T-helper 2 cell (primary cell): ENCODE measurements at places on chromosomes 1 and 21.

DNA sequence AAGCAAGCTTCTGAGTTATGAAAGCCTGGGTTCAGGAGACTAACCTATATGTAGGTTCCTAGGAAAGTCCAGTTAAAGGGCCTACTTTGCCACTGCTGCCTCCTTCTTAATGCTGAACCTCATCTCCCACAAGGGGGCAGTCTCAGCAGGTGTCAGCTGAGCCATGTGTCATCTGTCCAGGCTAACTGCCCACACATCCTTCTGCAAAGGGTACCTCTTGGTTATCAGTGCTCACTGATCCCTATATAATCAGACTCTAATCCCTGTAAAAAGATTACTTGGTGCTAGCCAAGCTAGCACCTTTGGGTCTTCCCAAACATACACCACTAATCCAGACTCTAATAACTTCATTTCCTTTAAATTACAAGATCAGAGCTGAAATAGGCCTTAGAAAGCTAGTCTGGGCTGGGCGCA lies 9.0 kb downstream of the PRDX1 start:
- peak; percentile 29 for DNase-seq

DNA sequence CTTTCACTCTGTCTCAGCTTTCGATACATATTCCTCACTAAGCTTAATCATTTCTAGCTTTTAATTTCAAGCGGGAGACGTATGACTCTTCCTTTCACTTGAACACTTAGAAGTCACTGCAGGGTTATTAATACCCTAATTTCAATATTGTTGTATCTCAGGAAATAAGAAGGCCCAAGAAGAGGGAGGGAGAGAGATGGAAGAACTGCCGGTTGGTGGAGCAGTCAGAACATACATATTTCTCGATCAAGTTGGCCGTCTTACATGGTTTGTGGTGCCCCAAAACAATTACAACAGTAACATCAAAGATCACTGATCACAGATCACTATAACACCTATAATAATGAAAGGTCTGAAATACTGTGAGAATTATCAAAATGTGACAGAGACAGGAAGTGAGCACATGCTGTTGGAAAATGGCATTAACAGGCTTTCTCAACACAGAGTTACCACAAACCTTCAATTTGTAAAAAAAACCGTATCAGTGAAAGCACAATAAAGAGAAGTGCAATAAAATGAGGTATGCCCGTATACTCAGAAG lies 145.4 kb upstream of the HP1BP3 start:
- DNase-seq, result no peak

GRCh38 chr21:37454869-37455503 lies 88.4 kb downstream of the DYRK1A start:
- no peak for DNase-seq

DNA sequence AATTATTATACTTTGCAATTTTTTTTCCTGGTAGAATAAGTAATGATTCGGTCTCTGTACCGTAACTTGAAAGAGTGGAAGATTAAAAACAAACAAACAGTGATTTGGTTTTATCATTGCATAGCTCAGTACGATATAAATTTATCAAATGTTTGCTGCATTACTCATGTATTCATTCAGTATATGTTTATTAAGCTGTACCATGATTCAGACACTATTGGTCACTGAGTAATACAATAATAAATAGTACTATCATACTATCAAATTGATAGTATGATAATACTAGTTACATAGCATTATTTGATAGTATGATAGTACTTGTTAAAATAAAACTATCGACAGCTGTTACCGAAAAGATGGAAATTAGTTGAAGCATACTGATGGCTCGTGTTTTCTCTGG lies 12.1 kb downstream of the CENPF start:
- no peak for DNase-seq

DNA sequence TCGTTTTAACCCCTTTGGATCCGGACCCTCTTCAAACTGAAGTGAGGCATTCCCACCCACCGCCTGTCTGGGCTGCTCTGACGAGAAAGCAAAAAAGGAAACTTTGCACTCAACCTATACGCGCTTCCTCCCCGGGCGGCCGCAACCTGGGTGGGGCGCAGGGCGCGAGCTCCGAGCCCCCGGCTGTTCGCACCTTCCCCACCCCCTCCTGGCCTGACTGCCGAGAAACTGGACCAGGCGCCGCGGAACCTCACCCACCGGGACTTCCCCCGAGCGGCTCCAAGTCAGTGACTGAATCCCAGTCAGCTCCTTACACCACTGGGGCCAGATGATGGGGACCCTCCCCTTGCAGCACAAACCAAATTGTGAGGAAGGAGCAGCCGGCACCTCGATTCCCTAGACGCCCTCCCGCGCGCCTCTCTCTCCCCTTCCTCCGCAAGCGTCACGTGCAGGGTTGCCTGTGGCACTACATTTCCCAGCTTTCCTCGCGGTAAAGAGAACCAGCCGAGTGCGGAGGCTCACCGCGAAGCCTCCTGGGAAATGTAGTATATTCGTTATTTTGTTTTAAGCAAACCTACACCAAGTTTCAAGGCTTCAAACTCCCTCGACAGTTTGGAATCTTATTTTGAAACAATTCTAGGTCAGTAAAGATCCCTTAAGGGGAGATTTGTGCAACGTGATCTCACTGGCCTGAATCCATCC lies at the start of gene RAB29:
RAB29 (minus strand) TSS at position 468 of the 702 bp plus-strand sequence. CDS start 526 bp downstream, outside the sequence.
- DNase-seq, result peak; percentile 74

DNA sequence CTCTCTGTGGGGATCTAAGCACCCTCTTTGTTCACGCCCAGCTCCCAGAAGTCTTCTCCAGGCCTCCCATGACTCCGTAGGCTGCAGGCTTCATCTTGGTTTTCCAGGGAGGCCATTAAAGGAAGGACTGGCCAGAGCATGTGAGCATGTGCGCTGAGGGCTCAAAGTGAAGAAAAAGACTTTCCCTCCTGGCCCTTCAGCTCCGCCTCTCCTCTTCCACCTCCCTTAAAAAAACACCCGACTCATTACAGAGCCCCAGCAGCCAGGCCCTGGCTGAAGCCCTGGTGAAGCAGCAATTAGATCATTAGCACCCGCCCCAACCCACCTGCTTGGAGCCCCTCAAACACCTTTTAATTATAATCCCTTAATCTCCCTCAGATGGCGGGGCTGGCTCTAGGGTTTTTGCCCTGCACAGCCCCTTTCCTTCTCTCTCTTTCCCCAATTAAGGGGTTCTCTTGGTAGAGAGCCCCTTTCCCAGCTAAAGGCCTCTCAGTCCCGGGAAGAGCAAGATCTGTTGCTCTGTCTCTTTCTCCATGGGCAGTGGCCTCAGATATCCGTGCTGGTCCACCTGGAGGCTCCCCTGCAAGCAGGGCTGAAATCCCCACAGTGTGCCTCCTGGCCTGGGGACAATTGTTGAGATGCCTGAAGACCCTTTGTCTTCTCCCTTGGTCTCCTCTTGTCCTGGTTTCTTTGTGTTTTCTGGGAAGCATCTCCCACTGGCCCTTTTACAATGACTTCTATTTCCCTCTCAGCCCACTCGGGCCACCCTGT lies 30.5 kb downstream of the RHBG start:
- DNase-seq, result no peak
